GM10248 (cell line): ENCODE measurements at places on chromosomes 2 and 18.

DNA sequence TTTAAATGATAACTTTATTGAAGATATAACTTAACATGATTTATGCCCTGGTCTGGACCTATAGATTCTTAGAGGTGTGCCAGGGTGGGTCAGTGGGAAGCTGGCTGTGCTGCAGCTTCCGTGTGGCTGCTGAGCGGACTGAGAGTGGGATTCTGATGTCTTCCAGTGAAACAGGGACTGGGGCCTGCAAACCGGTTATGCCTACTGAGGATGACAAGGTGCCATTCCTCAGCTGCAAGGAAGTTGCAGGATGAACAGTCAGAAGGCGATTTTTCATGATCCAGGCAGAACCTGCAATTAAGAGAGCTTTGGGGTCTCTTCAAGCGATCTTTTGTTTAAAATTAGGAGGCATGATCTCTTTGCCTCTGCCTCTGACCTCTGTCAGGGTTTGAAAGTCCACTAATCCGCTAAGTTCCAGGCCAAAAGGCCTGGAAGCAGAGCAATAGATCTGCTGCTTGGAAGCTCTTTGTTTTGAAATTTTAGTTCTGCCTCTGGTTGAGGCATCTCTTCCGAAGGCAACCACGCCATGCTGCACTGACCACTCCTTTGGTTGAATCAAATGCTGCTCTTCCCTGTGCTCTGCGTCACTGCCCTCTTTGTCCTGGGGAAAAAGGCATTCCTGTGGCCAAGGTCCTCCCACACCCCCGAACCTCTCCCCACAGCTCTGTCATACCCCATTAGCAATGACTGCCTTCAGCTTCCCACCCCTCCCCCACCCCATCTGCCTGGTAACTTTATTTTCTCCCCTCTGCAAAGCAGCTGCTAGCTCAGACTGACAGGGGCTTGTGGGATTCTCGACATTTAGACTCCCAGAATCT is 2.0 kb downstream of the TMEM169 start:
- DNase-seq, result no peak

- DNase-seq, result no peak
Measured at GRCh38 chr2:70986499-70987189, 8.0 kb downstream of the TEX261 start.

DNA sequence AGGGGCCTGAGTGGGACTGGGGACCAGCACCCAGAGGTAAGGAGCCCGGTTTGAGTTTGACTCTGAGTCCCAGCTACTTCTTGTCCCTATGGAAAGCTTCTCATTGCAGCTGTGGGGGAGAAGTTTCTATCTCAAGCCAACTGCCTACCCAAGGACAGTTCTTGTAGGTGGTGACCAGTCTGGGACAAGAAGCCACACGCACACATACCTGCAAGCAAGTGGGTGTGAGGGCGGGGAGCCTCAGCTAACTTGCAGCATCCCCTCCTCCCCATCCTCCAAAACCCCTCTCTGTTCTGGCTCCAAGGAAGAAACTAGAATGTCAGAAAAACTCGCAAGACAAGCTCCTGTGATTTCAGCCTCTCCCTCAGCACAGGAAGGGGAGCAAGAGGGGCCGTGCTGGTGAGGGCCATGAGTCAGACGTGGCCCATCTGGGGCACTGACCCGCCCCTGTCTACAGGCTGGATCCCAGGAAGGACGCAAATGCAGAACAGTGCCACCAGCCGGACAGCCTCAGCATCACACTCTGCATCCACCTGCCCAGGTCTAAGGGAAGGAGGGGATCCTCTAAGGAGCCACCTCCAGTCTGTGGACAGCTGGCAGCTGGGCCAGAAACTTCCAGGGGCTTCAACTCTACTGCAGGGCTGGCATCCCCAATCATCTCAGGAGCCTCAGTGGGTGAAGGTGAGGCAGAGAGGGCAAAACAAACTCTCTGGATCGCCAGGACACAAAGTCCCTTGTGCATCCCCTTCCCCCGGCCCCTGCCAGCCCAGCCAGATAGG is 103.4 kb downstream of the TNS1 start:
- peak; percentile 75 for DNase-seq

DNA sequence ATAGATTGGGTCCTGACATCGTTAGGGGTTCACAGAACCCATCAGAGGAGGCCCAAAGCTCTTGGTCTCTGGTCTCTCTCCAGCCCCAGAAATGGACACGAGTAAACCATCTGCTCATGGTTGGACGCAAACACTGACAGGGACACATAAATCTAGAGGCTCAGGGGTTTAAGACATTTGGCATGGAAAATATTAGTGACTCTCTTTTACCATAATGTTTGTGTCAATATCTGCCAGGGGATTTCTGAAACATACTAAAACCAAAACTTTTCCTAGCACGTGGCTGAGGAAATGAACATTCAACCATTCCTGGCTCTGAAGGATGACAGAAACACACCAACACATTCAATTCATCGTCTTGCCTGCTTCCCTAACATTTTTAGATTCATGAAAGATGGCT is 226.2 kb downstream of the SP3 start:
- no peak for DNase-seq

DNA sequence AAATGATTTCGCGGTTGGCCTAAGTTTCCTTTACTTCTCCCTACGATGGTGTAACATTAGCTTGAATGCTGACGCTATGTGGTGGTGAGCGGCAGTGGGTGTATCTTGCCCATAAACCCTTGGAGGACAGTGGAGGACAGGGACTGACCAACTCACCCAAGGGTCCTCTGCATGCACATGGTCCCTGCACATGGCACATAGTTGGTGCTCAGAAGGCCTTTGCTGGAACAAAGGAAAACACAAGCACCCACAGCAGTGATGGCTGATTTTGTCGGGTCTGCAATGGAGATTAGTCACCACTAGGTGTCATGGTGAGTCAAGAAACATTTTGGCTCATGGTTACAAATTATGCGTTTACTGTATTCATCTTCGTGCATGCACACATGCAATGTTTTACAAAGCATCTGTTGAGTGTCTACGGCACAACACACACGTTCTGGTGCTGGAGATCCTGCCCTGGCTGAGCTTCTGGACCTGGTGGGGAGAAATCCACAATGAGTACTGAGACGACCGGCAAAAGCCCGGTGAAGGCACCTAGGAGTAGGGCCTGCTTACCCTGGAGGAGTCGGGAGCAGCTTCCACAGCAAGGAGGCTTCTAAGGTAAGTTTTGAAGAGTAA is 44.0 kb downstream of the PDCL3 start:
- DNase-seq, result peak; percentile 67

DNA sequence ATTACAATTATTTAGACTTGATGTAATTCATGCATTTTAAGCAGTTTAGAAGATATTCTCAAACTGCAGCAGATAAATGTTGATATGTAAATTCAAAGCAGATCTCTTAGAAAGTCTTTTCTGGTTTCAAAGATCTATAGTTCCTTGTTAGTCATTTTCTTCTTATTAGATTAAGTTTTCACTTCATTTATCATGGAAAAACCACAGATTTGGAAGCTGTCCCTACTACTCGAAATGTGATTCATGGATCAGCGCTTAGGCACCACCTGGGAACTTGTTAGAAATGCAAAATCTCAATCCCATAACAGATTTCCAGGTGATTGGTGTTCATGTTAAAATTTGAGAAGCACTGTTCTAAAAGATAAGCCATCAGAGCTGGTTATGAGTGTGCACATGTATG is 92.8 kb upstream of the CDH2 start:
- no peak for DNase-seq

DNA sequence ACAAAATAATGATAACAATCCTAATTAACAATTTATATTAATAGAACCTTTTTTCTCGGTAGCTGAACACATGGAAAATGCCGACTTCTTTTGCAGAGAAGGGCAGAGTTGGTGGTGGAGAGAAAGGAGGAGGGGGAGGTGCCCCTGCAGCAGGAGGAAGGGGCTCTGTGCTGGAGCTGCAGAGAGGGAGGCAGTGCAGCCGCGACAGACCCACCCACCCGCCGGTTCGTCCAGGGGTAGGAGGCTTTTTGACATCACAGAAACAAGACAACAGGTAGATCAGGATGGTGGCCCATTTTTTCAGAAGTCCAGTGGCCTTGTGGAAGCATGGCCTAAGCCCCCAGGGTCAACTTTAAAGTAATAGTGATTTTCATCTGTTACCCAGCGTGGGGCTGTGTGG is 321.1 kb upstream of the SALL3 start:
- no peak for DNase-seq

DNA sequence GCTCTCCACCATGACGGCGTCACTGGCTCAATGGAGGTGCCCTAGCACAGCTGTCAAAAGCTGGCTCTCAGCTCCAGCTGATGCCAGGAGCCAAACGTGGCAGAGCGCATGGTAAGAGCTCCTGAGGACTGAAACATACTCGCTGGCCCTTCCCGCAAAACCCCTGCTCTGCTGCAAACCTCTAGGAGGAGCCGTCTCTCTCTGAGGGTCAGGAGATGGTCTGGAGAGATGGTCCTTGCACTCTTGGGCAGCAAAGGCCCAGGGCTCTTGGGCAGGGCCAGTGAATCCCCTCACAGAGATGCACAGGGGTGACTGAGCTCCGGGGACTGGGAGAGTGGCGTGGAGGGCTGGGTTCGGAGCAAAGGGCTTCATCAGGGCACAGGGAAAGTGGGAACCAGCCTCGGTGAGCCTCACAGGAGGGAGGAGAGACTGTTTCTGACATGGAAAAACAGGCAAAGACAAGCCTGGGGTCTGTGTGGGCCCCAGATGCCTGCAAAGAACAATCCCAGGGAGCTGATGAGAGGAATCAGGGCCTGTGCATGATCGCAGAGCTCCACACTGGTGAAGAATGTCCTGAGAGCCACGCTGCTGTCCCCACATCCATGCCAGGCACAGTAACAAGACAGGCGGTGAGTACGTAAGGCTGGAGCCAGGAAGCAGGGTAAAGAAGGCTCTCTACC is 17.2 kb downstream of the SNORC start:
- no peak for DNase-seq

GRCh38 chr2:209942936-209943605 is 59.4 kb upstream of the RPE start:
- DNase-seq, result no peak

GRCh38 chr2:217222309-217222910 is 362.5 kb upstream of the TNP1 start:
- DNase-seq, result peak; percentile 30

DNA sequence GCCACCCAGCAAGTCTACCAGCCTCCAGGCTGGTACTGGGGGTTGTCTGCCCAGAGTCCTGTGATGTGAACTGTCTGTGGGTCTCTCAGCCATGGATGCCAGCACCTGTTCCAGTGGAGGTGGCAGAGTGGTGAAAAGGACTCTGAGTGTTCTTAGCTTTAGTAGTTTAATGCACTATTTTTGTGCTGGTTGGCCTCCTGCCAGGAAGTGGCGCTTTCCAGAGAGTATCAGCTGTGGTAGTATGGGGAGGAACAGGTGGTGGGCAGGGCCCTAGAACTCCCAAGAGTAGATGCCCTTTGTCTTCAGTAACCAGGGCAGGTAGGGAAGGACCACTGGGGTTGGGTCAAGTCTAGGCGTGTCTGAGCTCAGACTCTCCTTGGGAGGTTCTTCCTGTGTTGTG is 356.7 kb downstream of the STK39 start:
- no peak for DNase-seq

GRCh38 chr2:152355409-152355831 is 20.4 kb downstream of the FMNL2 start:
- no peak for DNase-seq

GRCh38 chr2:72050734-72051133 is 96.9 kb downstream of the CYP26B1 start:
- no peak for DNase-seq

DNA sequence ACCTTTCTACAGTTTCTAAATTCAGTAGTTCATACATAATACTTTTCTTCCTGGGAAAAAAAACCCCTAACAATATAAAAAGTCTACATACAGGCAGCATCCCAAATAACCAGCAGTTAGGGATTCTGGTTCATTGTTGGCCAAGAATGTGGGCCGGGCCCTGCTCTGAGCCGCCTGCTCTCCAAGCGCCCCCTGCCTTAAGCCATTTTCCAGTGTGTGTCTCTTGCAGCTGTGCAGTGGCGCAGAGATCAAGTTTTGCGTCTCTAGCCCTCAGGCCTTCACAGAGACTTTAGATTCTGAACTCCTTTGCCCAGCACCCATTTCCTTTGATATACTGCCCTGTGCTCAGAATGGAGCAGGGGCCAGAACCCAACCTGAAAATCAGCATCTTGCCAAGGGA is 32.9 kb downstream of the RMC1 start:
- no peak for DNase-seq

- no peak for DNase-seq
Measured at GRCh38 chr2:142725386-142725785, 152.1 kb upstream of the KYNU start.

GRCh38 chr18:61546590-61546989 is 213.4 kb downstream of the CDH20 start:
- DNase-seq, result no peak

GRCh38 chr2:39938035-39938835 is 159.2 kb upstream of the THUMPD2 start:
- DNase-seq, result no peak

GRCh38 chr2:99695130-99695943 is 205.5 kb upstream of the REV1 start:
- DNase-seq, result no peak

DNA sequence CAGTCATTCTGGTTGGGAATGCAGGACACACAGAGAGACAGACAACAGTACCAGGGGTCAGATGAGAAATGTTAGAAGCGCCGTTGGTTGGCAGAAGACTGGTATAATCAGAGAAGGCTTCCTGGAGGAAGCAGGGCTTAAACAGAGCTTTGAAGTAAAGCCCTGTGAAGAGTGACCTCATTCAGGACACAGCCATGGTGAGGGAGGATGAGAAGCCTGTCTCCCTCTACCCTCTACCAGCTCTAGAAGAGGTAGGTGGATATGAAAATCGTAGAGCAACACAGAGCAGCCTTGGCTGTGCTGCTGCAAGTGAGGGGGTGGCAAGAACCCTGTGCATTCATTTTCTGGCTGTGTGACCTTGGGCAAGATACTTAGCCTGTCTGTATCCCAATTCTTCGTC is 14.2 kb downstream of the TET3 start:
- DNase-seq, result no peak

GRCh38 chr2:47697000-47697601 is 85.8 kb upstream of the MSH6 start:
- DNase-seq, result no peak

GRCh38 chr2:43158259-43158880 is 68.0 kb downstream of the ZFP36L2 start:
- DNase-seq, result no peak

GRCh38 chr2:97951155-97951680 is 44.5 kb downstream of the TMEM131 start:
- no peak for DNase-seq

DNA sequence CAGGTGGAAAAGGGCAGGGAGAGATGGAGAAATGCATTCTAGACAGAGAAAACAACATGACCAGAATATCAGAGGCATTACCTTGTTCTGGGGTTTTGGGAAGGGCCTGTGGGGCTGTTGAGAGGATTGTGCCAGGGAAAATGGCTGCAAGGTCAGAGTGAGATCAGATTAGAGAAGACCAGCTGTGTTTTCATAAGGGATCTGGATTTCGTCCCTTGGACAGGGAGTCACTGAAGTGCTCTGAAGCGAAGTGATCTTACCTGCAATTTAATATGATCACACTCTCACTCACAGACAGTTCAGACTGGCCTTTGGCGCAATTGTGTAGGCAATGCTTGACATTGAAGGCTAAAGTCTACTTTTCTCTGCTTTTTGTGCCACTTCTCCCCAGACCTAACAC is 20.3 kb upstream of the REG3G start:
- no peak for DNase-seq
